ENCODE measurements at places on chromosomes 2 and 18.

GRCh38 chr18:57026316-57026715, 120.6 kb upstream of the BOD1L2 start:
- no peak for DNase-seq

DNA sequence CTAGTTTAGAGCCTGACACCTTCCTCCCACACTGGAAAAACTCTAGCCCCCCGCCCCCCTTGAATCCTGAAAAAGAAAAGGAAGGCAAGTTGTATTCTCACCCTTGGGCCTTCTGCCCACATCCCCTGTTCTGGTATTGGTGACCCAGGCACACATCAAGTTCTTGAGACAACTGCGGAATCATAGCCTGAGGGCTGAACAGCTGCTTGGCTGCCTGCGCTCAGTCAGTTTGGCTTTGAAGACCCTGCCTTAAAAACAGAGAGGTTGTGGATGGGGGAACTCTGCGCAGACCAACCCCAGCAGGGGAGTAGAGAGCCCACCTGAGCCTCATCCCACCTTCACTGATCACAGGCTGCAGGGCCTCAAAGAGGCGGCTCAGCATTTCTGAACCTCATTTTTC, 229.2 kb downstream of the ANAPC1 start:
- DNase-seq = no peak

DNA sequence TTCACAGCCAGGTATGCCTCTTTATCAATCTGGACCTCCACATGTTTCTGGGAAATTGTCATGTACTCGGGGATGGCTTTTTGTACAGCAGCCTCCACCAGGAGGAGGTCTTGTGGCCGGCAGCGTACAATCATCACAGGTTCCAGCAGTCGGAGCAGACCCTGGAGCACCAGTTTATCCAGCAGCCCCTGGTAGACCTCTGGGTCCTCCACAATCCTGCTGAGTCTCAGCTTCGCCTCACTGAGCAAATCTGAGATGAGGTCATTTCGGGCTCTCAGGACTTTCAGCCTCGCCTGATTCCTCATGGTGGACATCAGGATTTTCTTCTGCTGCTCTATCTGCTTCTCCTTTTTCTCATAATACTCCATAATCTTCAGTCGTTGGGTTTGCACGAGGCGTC, 32.8 kb downstream of the TMEM247 start:
- no peak for DNase-seq

DNA sequence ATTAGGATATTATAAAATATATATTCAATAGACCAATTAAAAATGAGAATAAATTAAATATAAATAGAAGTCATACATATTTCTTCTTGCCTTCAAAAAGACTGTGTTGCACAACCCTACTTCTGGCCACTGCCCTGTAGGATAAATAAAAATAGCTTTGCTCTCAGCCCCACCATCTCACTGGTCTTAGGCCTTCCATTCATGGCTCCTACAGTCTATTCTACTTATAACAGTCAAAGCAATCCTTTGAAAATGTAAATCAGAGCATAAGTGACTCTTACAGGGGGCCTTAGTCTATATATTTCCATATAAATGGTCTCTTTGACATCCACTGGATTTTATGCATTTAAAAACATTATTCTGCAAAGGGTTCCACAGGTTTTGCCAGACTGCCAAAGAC, 72.9 kb downstream of the KLF7 start:
- no peak for DNase-seq

DNA sequence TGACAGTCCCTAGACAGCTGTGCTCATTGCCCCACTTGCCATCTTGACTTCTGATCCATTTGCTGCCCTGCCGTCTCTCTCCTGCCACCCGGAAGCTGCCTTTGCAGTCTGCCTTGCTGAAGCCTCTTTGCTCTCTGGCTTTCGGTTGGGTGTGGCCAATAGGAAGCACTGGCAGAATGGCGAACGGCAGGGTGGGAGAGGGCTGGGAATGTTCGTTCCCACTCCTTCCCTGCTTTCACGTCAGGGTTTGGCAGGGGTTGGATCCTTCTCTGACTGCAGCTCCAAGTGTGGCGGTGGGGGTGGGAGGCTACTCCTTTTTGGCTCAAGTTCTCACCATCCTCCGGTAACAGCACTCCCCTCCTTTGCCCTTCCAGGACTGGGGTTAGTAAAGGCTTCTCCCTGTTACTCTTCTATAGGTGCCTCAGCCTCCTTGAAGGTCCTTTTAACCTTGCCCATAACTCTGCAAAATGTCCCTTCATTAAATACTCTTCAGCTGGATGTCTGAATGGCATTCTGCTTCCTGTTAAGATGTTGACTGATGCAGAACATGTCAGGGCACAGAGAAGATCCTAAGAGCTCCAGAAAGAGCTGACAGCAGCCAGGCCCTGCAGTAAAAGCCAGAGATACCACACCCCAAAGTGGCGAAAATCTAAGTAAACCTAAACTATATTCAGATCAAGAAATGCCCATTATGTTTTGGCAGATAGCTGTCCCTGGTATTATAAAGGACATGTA, 299.7 kb downstream of the CDCA7 start:
- DNase-seq = no peak

GRCh38 chr2:239774933-239775622, 250.1 kb downstream of the NDUFA10 start:
- no peak for DNase-seq

DNA sequence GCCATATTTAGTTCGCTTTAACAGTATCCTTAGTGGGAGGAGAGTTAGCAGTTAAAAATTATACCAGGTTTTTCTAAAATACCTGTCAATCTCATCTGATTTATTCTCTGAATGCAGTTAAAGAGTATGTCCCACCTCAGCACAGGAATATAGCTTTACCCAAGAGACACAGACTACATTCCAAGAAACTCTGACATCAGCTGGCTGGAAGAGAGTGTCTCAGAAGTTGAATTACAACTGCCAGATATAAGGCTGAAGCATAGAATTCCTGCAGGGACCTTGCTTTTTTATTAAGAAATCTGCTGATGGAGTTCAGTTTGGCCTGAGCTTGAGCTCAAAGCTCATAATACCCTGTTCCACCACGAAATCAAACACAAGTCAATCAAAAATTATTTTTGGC, 25.4 kb upstream of the CNTNAP5 start:
- DNase-seq = no peak

GRCh38 chr2:26696351-26696816, 3.9 kb downstream of the KCNK3 start:
- DNase-seq = no peak

DNA sequence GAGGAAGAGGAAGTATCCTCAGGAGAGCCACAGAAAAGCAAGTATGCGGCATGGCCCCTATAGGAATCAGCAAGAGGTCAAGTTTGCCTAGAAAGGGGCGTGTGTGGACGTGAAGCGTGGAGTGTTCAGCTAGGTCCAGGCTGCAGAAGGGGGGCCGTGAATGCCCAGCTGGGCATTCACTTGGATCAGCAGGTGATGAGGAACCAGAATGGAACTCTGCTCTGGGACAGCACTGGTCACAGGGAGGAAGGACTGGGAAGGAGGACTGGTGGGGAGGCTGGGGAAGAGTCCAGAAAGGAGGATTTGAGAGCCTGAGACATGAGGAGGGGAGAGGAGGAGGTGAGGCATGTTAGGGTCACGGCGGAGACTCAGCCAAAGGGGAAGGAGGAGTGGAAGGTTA, 19.8 kb downstream of the STAT1 start:
- no peak for DNase-seq

DNA sequence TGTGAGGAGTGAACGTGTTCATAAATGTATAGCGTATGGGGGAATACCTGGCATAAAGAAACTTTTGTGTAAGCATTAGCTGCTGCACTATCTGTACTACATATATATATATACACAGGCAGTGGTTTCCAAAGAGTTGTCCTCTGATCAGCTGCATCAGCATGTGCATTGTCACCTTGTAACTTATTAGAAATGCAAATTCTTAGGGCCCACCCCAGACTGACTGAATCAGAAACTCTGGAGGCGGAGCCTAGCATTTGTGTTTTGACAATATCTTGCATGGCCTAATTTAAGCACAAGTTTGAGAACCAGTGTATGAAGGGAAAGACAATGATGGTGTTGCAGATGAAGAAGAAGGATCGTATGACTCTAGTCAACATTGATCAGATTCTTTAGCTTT, 299.5 kb downstream of the CCDC102B start:
- DNase-seq = no peak

GRCh38 chr2:179952658-179953057, 54.4 kb downstream of the CWC22 start:
- no peak for DNase-seq

GRCh38 chr2:97671526-97671925, 2.0 kb downstream of the C2orf92 start:
- no peak for DNase-seq

DNA sequence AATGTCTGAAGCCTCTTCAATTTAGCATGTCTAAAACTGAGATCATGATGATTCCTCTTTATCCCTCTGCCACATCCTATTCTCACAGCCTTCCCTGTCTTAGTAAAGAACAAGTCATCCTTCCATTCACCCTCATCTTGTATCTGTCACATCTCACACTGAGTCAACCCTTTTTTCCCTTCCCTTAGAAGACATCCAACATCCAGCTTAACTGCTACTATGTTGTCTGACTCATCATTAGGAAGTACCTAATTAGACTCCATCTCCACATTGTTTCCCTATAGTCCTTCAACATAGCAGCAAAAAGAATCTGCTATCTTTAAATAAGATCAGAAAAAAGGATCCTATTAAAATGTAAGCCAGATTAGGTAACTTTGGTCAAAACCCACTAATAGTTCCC, 85.2 kb upstream of the GRB14 start:
- no peak for DNase-seq

- no peak for DNase-seq
Measured at GRCh38 chr18:44732238-44732563, 51.5 kb downstream of the SETBP1 start.

- no peak for DNase-seq
Measured at GRCh38 chr2:232321156-232321816, 57.3 kb upstream of the ALPP start.

DNA sequence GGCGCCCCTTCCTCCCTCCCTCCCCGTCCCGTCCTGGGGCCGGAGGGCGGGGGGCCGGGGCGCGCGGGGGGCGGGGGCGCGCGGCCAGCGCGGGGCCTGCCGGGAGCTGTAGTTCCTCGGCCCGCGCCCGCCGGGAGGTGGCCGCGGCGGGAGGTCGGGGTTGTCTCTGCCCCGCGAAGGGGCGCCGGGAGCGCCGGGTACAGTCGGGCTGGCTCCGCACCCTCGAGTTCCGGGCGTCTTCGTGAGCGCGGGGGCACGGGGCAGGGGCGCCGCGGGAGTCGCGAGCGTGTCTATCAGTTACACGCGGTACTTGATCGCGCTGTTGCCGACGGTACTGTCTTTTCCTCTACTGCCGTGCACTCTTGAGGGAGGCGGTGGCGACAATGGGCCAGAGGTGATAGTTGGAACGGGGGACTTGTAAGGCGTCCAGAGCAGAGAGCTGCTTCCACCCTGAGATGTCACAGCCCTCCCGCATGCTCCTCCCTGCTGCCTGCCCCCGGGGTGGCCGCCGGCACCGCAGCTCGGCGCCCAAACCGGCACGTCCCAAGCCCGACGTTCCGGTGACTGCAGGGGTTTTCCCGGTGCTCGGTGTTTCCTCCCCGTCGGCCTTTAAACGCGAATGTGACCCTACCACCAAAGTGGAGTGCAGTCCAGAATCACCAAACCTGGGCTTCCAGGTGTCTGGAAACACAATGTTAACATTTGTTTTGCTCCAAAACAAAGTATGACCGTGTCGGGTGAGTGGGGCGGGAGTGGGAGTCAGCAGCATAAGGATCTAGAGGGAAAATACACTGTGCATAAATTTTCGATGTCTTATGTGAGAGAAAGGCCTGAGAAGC, at the start of gene PRKD3:
TSS of gene PRKD3 (minus strand) at position 48 of the 839 bp plus-strand sequence. CDS start 8,309 bp downstream, outside the sequence.
- peak; percentile 77 for DNase-seq

- DNase-seq = no peak
Measured at GRCh38 chr2:55169359-55169758, 62.7 kb downstream of the CLHC1 start.

DNA sequence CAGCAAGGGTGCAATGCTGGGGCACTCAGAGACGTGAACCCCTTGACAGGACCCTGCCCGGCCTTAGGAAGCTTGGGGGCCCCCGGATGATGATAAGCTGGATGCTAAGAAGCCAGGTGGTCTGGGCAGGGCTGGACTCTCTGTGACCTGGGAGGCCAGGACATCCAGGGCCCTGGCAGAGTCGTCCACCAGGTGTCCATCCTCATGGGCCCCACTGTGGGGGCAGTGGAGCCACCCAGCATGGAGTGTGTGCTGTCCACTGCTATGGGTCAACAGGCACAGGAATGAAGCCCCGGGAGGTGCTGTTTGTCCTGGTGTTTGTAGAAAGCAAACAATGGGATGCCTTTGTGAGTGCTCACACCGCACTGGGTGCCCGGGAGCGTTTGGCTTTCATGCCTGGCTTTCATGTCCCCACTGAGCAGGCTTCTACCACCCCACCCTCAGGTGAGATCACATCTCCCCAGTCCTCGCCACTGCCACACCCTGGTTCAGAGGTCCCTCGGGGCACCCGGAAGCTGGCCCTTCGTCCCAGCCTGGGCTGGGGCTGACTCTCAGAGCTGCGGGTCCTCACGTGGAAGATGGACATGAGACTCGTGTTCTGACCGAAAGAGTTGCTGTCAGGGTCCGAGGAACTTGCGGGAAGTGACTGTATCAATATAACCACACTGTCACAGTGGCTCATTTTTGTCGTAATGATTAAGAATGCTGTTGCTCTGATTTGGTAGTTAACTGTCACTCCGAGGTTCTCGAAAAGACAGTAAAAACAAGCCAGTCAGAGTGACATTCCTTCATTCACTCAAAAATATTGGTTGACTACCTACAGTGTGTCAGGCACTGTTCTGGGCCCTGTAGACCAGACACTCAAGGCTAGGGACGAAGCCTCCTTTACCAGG, 53.3 kb downstream of the INHBB start:
- DNase-seq = no peak

- DNase-seq = no peak
Measured at GRCh38 chr2:26532301-26533250, 54.7 kb upstream of the OTOF start.

DNA sequence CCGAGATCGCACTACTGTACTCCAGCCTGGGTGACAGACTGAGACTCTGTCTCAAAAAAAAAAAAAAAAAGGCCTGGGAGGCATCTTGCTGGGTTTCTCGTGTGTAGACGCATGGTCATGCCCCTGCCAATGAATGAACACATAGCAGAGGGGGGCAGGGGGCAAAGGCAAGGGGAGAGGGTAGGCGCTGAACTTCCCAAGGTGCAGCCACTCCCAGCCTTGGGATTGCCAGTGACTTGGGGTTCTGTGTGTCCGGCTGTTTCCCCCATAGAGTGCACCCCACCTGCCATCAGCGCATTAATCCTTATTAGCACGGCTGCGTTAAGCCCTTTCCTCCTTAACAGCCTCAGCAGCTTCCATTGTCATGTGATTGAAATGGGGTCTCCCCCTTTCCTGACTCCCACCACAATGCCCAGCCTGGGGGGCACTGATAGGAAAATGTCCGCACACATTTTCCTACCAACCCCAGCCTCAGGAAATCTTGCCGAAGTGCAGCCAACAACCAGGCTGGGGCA, 225.8 kb downstream of the CELF4 start:
- no peak for DNase-seq

GRCh38 chr2:152858594-152859265, 140.3 kb downstream of the ARL6IP6 start:
- no peak for DNase-seq

GRCh38 chr18:42578792-42579191, 536.7 kb downstream of the RIT2 start:
- no peak for DNase-seq

GRCh38 chr2:25788457-25788856, 89.8 kb downstream of the ASXL2 start:
- DNase-seq = no peak

GRCh38 chr18:13565228-13565627, 161.1 kb downstream of the FAM210A start:
- peak; percentile 100 for DNase-seq
